ENCODE measurements at places on chromosomes 1 and 21.
A peak's percentile ranks its signal among the peaks of the same experiment; 100 is the strongest.

DNA sequence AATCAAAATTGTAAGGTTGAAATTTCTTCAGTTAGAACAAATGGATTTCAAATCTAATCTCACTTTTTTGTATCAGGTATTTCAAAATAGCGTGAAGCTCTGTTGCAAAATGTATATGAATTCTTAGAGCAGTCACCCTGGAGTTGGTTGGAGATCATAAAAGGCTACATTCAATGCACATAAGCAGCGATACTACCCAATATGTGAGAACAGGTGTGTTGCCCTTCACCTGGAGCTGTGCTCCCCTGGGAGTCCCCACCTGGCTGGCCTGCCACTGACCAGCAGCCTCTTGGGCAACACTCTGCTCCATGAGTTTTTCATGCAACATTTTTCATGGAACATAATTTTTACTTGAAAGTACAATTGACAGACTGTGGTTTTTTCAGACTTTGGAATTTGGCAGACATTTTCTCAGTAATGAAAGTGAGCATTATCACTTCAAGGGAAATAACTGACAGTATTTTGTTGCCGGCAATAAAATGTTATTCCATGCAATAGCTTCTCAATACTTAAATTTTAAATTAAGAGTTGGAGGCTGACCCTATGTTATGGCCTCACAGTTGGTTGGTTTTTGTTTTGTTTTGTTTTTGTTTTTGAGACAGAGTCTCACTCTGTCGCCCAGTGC is 95.1 kb downstream of the ST3GAL3 start:
- no peaks in the 10 kb centered on the region for H3K27me3 ChIP-seq
- no peak for DNase-seq
- no peak overlapping the region for H3K4me3 ChIP-seq
- H3K4me1 ChIP-seq: no peaks in the 10 kb centered on the region
- H3K27ac ChIP-seq: no peak overlapping the region
- no peaks in the 10 kb centered on the region for H3K36me3 ChIP-seq

GRCh38 chr1:85849660-85850059 is 141.4 kb upstream of the ZNHIT6 start:
- no peak for DNase-seq
- H3K27ac ChIP-seq: no peak overlapping the region
- no peaks in the 10 kb centered on the region for H3K36me3 ChIP-seq
- H3K4me3 ChIP-seq: no peak overlapping the region

GRCh38 chr1:51276286-51276685 is 40.2 kb downstream of the RNF11 start:
- H3K27ac ChIP-seq: no peak overlapping the region
- H3K27me3 ChIP-seq: no peaks in the 10 kb centered on the region
- H3K4me1 ChIP-seq: no peaks in the 10 kb centered on the region
- H3K4me3 ChIP-seq: no peak overlapping the region

- H3K36me3 ChIP-seq: no peaks in the 10 kb centered on the region
- H3K4me1 ChIP-seq: peaks cover 16% of the 10 kb centered on the region
- H3K4me3 ChIP-seq: no peak overlapping the region
- H3K27ac ChIP-seq: no peak overlapping the region
- no peak for DNase-seq
These were observed 3.2 kb downstream of the SLC2A1 start for GRCh38 chr1:42955311-42956063.

DNA sequence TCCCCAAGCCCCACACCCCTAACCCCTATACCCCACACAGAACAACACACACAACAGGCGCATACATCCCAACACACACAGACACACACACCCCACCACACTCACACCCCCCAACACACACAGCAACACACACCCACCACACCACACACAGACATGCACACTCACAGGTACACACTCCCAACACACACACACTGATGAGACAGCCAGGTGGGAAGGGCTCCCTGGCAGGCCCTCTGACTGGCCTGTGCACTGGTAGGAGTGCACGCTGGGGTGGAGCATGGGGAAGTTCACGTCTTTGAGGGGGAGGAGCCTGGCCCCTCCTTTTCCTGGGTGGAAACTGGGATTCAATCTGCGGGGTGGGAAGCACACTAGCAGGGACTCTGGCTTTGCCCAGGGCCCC is 116.7 kb downstream of the RHOU start:
- H3K4me1 ChIP-seq: no peaks in the 10 kb centered on the region
- H3K27me3 ChIP-seq: no peaks in the 10 kb centered on the region
- DNase-seq: no peak

DNA sequence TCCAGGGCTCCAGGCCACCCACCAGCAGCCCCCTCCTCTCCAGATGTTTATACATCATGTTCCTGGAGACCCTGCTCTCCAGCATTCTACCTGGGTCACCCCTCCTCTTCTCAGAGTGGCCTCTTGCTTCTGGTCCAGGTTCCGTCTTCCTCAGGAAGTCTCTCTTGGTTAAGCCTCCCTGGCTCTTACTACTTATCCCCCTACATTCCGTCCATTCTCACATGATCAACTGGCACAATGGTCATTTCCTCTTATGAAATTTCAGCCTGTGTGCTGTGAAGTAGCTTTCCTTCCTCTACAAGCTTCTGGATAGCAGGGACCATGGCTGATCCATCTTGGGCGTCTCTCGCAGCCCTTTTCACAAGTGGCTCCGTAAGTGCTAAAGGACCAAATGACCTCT is 33.9 kb upstream of the ATP2B4 start:
- H3K36me3 ChIP-seq: no peaks in the 10 kb centered on the region
- H3K4me1 ChIP-seq: peaks cover 4% of the 10 kb centered on the region
- no peaks in the 10 kb centered on the region for H3K27me3 ChIP-seq
- DNase-seq: peak; percentile 52

GRCh38 chr1:194280463-194280862 is 1094.0 kb upstream of the B3GALT2 start:
- no peaks in the 10 kb centered on the region for H3K27me3 ChIP-seq
- no peak overlapping the region for H3K4me3 ChIP-seq
- DNase-seq: no peak

- no peak overlapping the region for H3K27ac ChIP-seq
- no peaks in the 10 kb centered on the region for H3K27me3 ChIP-seq
- H3K4me3 ChIP-seq: no peak overlapping the region
- no peak for DNase-seq
- no peaks in the 10 kb centered on the region for H3K36me3 ChIP-seq
These were observed 41.7 kb downstream of the C8B start for GRCh38 chr1:56924116-56924515.

GRCh38 chr1:225427235-225428067 is at the start of gene LBR:
Gene LBR, minus strand, starts transcription at chr1:225428038. Its CDS starts 3,963 bp downstream, at chr1:225424075.
- peak within 1 kb of the TSS; percentile 68 for H3K4me3 ChIP-seq
- peak within 1 kb of the TSS; percentile 75 for H3K27ac ChIP-seq
- peaks cover 47% of the 10 kb centered on the region for H3K4me1 ChIP-seq
- DNase-seq: no peak
- H3K36me3 ChIP-seq: no peaks in the 10 kb centered on the region

DNA sequence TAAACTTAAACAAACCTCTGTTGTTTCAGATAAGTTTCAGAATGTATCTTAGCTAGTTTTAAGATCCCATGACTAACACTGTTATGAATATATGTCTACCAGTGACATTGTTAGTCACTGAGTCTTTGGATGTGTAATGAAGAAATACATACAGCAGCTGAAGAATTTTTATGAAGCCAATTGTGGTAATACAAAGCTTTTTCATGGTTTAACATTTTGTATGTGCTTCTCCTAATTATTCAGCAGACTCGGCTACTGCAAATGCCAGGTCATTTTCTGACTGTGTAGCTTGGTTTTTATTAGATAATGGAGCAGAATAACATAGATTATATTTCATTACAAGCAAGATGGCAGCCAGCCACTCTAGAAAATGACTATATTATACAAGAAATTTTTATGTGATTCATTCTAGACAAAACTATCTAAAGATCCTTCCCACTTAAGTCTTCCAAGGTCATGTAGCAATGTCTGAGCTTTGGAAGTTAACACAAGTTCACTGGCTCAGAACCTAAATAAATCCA is 147.8 kb downstream of the TNFSF18 start:
- peak overlapping the region; percentile 88 for H3K27ac ChIP-seq
- H3K27me3 ChIP-seq: no peaks in the 10 kb centered on the region
- no peaks in the 10 kb centered on the region for H3K36me3 ChIP-seq
- DNase-seq: peak; percentile 58

DNA sequence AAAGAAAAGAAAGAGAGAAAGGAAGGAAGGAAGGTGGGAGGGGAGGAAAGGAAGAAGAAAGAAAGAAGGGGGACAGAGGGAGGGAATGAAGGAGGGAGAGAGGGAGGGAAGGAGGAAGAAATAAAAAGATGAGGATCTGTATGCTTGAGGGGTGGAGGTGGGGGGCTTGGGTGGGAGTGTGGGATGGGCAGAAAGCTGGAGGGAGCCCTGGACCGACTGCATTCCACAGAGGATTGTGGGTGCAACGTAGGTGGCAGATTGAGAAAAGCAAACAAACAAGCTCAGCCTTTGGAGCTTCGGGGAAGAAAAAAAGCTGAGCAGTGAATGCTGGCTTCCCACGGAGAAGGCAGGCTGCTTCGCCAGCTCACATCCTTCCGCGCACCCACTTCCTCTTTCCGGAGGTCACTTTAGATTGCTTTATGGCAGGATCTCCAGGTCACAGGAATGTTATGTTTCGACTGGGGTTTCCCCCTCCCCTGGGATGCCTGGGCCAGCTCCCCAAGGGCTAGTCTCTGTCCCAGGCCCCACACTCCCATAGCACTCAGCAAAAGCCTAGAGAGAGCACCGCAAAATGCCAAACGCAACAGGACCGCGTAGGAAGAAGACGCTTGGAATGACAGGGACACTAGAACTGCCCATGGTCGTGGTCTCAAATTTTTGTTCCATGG is 20.7 kb upstream of the LGALS8 start:
- DNase-seq: peak; percentile 89
- peak overlapping the region; percentile 4 for H3K4me3 ChIP-seq
- H3K27ac ChIP-seq: peak overlapping the region; percentile 1
- peaks cover 10% of the 10 kb centered on the region for H3K4me1 ChIP-seq
